ENCODE measurements at places on chromosomes 2 and 18.

GRCh38 chr2:81213598-81213997 lies 909.0 kb upstream of the LRRTM1 start:
- DNase-seq: no peak

DNA sequence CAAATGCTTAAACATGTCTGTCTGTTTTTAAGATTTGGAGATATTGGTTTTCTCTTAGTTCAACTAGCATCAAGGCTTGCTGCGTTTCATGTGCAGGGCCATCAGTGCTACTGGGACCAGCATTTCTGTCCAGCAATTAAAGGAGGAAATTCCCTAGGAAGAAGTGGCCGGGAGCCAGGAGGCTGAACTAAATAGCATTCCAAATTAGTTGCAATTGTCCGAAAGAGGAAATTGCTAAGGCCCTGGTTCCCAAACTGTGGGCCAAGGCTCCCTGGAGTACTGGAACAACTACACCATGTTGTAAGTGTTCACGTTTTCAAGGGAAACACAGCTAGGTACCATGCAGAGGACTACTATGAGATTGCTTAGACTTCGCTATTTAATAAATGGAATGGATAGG lies 257.9 kb downstream of the PTPRM start:
- no peak for DNase-seq

GRCh38 chr2:233498126-233498525 lies 68.5 kb downstream of the USP40 start:
- DNase-seq: no peak

GRCh38 chr18:2853926-2854664 lies 7.3 kb downstream of the EMILIN2 start:
- no peak for DNase-seq

All from stimulated activated CD8-positive, alpha-beta memory T cell treated with anti-CD3 and anti-CD28 coated beads, Interleukin-12 subunit alpha, Interleukin-12 subunit beta, amount 100 ng/mL, for 4 hours (primary cell).